Urothelium cell line (cell line): ENCODE measurements at places on chromosomes 3 and 15.
A peak's percentile ranks its signal among the peaks of the same experiment; 100 is the strongest.

DNA sequence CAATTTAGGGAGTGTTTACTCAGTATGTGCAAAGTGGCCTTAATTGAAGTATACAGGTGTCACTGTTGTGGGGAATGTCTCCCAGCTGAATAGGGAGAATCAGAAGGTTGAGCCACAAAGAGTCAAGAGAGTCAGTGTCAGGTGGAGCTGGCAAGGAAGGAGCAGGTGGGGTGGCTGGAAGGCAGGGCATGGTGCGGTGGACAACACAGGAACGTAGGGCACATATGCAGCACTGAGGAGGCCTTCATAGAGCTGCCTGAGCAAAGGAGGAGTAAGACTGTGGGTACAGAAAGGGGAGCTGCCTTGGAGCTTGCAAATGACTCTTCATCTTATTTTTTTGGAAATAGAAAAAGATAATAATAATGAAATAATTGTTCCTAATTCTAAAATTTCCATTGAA is 20.0 kb downstream of the ARHGEF3 start:
- no peak for DNase-seq

GRCh38 chr3:51637144-51637940 is 33.7 kb upstream of the TEX264 start:
- no peak for DNase-seq

GRCh38 chr3:46849686-46850467 is 13.4 kb downstream of the MYL3 start:
- DNase-seq = no peak

DNA sequence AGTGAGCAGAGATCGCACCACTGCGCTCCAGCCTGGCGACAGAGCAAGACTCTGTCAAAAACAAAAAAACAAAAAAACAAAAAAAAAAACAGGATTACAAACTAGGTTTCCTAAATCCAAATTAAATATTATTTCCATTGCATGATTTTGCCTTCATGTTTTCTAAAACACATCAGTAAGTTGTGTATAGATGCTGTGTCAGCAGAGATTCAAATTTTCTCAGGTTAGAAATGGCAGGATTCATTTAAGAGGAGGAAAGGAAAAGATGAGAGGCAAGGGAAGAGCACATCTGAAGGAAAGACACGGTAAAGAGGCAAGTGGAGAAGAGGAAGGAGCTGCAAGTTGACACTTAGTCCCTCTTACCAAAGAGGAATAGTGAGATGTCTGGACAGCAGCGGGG is 51.8 kb upstream of the PPARG start:
- DNase-seq = no peak

DNA sequence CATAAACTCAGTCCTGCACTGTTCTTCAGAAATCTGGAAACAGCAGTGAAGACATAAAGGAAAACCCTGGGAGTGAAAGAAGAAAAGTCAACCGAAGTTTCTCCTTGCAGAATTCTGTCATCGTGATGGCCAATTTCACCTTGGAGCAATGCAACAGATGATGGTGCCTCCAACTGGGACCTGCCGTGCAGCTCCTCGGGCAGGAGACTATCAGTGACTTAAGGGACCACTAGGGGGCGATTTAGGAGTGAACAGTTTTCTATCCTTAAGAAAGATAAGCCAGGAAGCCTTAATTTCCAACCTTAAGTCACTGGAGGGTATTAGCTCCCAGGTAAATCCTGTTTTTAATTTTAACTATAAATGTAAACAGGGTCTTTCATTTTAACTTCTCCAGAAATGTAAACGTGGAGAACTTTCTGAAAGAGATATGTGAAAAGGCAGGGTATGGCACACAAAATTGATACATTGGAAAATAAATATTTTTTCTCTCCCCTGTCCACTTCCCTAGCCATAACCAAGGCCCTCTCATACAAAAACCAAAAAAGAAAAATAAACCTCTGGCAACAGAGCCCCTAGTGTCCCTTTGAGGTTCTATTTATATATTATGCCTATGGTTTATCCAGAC is 116.3 kb downstream of the PDZRN3 start:
- peak; percentile 60 for DNase-seq

GRCh38 chr3:141901914-141902313 is 25.5 kb downstream of the ATP1B3 start:
- DNase-seq = no peak

GRCh38 chr3:196335503-196335948 is 2.7 kb downstream of the TM4SF19 start:
- no peak for DNase-seq
